GM18507 (cell line): ENCODE measurements at places on chromosomes 7 and 10.

DNA sequence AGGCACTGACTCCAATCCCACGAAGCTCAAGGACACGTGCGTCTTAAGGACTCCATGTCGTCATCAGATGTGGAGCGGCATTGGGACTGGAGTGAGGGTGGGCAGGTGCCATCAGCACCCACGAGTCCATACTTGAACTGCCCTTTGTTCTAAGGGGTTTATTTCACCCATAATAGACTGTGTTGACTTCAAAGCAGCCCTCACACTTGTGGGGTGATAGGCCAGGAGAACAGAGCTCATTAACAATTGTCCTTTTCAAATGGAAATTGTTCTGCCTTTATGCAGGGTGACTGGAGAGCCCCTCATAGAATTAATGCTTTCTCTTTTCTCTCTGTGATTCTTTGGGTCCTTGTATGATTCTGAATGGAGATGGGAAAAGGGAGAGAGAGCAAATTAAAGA is 376.9 kb upstream of the MGMT start:
- no peak for DNase-seq

DNA sequence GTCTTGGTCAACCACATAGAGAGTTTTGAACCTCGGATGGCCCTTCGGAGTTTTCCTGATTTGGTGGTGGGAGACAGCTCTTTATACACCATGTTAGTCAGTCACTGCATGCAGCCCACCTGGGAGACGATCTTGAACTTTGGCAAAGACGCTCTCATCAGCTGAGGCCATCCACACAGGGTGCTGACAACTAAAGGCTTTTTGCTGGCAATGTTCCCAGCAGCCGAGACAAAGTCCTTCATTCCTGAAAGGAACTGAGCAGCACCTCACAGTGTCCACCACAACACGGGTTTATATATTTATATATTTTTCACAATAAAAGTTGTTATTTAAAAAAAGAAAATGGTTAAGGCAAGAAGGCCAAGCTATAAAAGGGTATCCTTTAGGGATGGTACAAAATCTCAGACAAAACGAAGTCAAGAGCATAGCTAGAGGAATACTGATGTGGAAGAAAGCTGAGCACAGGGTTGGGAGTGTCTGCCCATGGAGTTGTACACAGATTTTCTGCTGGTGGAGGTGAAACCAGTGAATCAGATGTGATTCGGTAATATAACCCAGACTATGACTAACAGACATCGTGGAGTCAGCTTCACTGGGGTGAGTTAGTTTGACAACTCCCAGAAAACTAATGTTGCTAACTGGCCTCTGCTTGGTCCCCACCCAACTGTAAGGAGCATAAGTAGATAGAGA is 27.4 kb upstream of the CAPZA2 start:
- DNase-seq = no peak

DNA sequence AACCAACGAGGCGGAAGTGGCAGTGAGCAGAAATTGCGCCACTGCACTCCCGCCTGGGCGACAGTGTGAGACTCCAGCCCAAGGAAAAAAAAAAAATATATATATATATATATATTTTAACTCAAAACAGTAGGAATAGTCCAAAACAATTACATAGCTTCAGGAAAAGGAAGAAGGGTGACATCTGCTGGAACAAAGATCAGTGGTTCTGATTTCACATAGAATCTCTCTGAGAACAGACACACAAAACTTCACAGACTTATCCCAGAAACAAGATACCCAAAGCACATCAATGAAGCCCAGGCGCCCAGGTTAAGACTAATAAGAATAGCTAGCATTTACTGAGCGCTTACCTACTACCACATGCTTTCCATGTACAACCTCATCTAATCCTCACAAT is 45.0 kb downstream of the DNMBP start:
- DNase-seq = no peak

GRCh38 chr10:63173468-63174232 is 40.5 kb downstream of the NRBF2 start:
- DNase-seq = peak; percentile 14

DNA sequence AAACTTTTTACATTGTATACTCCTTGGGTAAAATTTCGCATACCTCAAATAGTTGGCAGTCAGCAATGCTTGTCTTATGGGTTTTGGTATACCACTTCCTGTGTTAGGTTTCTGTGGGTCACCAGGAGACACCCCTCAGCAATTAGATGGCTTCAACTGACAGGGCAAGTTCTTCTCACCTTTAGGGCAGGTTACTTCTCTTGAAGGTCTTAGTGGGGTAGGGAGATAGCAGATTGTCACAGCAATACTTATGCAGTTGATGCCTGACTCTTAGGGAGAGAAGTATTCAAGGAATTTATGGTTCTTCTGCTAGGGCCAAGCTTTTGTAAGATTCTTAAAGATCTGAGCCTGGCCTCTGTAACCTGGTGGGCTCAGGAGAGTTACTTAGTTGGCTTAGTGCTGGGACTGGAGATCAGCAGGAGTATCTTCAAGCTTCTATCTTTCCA is 42.9 kb downstream of the MKLN1 start:
- peak; percentile 2 for DNase-seq

DNA sequence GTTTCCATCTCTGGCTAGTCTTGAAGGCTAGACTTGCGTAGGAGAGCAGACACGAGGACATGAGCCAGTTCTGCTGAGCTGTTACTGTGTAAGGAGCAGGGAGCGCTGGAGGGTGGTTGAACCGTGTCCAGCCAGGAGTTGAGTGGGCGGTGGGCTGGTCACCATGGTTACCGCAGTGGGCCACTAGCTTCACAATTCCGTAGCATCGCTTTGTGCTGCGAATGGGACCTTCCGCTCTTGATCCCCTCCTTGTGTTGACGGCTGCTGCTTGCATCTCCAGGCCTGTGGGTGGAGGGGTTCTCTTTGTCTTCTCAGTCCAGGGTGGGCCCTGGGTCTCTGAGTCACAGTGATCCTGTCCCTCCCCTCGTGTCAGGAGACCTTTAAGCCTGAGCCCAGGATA is 49.4 kb upstream of the OCM start:
- no peak for DNase-seq

DNA sequence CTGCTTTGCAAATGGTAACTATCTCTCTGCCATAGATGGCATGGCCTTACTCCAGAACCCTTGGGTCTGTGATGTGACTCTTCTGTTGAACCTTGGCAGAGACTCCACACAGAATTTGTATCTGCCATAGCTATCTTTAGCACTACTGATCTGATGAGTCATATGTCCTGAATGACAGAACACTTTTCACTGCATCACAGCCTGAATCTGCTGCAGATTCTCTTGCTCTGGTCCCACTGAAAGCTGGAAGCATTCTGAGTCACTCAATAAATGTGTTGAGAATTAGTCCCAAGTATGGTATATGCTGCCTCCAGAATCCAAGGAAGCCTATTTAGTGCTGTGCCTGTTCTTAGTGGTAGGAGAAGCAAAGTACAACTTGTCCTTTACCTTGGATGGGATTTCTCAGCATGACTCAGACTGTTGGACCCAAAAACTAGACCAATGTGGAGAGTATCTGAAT is 39.5 kb upstream of the ANKRD1 start:
- DNase-seq = no peak

GRCh38 chr7:117435475-117436043 is 8.3 kb upstream of the ASZ1 start:
- no peak for DNase-seq

DNA sequence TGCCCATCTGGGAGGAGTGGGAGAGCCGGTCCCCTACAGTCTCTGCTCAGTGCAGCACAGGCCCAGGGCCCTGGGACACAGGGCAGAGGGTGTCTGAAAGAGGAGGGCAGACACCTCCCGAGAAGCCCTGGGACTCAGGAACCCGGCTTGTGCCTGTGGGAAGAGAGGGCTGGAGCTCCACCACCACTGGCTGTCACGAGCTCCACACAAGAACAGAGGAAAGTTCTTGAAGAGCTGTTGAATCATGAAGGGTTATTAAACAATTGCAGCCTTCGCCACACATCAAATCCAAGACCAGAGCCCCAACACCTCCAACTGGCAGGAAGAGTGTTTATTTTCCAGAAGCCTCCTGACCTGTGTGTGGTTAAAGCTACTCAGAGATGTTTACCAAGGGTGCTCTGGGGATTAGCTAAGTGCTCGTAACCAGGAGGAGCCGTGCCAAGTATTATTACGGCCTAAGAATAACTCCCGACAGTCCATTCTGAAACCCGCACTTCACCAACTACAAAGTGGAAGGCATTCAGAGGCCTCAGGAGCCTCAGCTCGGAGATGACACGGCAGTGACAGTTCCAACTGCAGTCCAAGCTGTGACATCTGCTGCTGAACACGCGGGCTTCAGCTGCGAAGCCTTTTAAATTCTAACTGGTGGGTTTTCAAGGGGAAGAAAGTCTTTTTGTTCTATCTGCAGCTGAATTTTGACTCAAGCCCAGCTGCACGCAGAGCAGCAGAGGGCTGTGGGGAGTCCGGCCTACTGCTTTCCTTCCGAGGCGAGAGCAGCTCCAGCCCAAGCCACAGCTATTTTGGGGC is 75.1 kb downstream of the MAD1L1 start:
- no peak for DNase-seq

DNA sequence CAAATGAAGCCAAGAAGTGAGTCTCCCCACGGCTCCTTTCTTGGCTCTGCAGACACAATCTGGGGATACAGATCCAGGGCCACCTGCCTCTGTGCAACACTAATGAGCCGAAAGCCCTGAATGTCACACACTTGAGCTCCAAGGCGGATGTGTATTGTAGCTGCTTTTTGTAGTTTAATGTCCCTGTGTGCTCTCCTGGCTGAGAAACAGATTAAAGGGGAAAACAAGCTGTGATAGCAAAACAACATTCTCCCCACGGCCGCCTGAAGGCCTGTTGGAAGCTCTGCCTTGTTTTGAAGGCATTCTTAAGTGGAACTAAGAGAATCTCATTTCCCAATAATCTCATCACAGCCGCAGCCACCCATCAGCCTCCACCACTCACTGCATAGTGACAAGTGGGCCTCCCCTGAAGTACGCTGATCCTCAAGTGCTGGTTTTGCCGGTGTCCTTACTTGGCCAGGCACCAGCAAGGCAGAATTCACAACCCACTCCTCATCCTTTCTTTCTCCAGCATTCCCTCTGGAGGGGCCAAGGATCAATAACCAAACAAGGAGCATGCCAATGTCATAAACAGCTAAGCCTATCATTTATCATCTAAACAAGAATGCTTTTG is 44.4 kb upstream of the AMPH start:
- no peak for DNase-seq

- no peak for DNase-seq
These were observed 18.3 kb downstream of the LEP start for GRCh38 chr7:128259131-128260061.

- DNase-seq = no peak
These were observed 98.1 kb upstream of the RSU1 start for GRCh38 chr10:16915300-16915699.

GRCh38 chr7:98949336-98950044 is 71.2 kb downstream of the TRRAP start:
- DNase-seq = no peak

DNA sequence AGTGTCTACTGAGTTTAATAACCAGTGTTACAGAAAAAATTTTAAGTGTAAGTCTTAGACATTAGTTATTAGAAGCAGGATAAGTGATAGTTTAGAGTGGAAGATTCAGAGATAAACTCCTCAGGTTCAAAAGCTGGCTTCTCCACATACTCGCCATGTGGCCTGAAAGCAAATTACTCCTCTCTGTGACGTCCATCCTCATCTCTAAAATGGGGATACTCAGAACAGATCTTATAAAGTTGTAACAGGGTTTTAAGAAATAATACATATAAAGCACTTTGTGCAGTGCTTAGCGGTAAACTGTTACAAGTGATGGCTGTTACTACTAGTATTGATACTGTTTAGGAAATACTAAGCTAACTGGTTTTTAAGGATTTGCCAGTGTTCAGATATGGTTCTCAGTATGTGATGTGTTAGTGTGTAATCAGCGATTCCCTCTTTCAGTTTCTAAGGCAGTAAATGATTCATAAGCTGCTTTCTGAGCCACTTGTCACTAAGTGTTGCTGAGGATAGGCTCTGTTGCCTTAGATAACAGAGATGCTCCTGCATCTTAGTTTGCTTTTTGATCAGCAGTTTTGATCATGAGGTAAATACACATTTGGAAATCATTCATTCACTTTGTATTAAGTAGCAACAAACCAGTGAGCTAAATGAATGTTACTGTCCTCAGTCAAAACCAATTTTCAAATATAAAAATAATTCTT is 58.7 kb downstream of the CYP51A1 start:
- DNase-seq = peak; percentile 4

DNA sequence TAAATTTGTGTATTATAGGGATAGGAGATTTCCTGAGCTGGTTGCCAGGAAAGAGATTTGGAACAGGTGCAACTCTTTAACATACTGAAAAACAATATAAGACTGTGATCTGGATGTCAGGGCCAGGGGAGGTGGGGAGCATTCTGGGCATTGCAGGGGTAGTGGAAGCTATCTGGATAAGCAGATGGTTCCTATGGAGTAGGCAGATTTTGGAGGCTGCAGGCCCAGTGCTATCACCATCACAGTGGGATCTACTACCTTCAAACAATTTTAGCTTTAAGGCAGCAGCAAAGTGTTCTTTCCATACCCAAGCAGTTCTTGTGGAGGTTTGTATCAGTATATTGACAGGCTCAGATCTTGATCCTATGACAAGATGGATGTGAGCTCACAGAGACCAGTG is 71.1 kb downstream of the ADAM22 start:
- no peak for DNase-seq

GRCh38 chr10:84581976-84582375 is 253.6 kb downstream of the CCSER2 start:
- DNase-seq = no peak

DNA sequence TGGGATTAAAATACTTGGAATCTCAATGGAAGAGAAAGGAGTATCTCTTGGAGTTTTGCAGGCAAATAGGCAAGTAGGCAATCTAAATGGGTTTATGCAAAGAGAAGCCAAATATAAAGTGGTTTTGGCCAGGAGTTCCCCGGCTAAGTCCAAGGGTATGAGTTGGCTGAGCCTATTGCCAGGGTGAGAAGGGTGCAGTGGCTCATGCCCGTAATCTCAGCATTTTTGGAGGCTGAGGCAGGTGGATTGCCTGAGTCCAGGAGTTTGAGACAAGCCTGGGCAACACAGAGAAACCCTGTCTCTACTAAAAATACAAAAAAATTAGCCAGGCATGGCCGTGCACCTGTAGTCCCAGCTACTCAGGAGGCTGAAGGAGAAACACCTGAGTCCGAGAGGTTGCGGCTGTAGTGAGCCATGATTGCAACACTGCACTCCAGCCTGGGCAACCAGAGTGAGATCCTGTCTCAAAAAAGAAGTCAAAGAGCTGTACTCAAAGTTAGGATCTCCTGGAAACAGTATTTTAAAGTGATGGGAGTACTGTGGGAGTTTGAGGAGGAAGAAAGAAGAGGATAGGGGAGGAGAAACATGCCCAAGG is 130.4 kb upstream of the RAB18 start:
- no peak for DNase-seq

- DNase-seq = no peak
These were observed 123.6 kb downstream of the ADCYAP1R1 start for GRCh38 chr7:31175672-31176071.
